ENCODE measurements at places on chromosomes 7 and 10.

- DNase-seq = no peak
Observed at GRCh38 chr10:51507476-51507875, 191.9 kb downstream of the CSTF2T start.

- DNase-seq = no peak
Observed at GRCh38 chr7:104895522-104896236, 118.3 kb upstream of the KMT2E start.

DNA sequence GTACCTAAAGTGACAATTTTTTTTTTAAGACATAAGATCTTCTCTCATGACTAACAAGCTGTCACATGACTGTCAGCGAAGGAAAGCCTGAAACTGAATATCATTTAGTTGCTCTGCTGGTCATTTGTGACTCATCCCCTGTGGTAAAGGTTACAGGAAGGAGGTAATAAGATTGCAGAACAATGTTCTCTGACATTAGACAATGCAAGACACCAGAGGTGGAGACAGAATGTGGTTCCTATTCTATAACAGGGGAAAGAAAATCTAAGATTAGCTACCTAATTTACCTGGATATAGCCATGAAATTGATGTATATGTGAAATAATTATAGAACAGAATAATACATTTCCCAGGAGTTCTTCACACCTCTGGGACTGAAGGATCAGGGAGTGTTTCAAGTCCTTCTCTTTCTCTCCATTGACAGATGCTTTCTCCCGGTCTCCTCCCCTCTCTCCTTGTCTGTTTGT, 47.7 kb downstream of the LRGUK start:
- no peak for DNase-seq

- peak; percentile 21 for DNase-seq
Observed at GRCh38 chr10:114631666-114632417, 26.2 kb downstream of the ABLIM1 start.

GRCh38 chr10:69739634-69740033, 62.1 kb upstream of the COL13A1 start:
- DNase-seq = no peak

DNA sequence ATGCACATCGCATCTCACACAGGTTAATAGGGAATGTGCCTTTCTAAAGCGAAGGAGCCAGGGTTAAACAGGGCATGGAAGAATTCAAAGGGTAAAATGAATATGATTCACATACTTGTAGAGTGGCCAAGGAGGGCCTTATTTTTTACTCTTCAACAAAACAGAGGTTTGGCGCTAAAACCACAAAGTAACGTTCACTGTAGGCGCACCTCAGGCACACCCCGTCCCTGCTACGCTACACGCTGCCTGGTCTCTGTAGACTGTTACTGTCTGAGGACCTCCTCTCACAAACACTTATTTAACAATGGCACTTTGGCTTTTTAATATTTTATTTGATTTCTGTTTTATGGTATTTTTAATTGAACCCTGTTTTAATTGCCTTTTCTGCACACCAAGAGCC, 462.1 kb upstream of the GALNT17 start:
- peak; percentile 36 for DNase-seq

DNA sequence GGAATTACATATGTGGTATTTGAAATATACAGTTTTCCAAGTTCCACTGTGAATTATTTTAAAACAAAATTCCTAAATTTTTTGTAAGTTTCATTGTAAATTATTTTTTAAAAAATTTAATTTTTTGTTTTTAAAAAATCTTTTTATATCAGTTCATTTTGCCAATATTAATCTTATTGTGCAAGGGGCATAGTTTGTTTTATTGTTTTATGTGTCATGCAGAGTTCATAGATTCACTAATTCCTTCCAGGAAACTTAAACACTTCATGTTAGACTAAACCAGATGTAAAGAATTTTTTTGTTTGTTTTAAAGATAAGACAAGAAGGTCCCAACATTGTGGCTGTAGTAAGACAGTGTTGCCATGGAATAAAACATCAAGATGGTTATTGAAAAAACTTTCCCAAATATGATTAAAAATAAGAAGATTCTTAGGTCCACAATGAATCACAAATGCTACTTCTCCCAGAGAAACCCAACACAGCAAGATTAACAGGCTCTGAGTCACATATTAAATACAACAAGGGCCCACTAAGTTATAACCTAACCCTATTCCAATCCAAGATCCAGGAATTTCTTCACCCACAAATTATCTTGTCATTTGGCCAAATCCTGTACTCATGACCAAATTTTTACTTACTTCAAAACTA, 464.7 kb upstream of the IGFBP3 start:
- DNase-seq = no peak

DNA sequence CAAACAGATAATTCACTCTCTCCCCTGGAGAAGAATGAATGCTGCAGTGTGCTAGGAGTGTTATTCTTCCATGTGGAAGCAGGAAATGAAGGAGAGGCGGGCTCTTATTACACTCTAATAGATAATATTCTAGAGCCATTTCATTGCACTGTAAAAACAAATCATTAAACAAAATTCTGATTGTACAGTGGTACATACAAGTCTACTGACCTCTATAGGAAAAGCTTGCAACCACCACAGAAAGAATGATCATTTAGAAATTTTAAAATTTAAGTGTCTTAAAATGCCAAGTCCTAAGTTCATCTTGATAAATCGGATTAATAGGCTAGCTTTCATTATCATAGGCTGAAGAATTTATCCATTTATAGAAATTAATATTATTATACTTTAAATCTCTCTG, 960.3 kb upstream of the LRRN3 start:
- no peak for DNase-seq

DNA sequence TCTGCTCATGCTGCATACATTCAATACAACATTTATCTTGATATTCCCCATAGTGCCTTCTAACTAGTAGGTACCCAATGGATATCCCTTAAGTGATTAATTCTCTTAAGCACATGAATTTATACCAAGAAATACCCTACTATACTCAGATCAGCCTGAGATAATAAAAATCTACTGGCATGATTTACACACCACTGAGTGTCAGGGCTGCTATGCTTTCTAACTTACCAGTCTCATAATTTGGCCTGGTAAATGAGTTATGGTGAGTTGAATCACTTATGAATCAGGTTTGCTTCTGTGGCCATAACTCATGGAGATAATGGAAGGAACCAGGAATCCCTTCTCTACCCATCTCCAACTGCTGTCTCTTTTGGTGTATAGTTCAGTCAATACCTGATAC, 122.8 kb downstream of the THSD7A start:
- DNase-seq = no peak

GRCh38 chr10:110221721-110222261, 14.4 kb downstream of the MXI1 start:
- DNase-seq = peak; percentile 96

DNA sequence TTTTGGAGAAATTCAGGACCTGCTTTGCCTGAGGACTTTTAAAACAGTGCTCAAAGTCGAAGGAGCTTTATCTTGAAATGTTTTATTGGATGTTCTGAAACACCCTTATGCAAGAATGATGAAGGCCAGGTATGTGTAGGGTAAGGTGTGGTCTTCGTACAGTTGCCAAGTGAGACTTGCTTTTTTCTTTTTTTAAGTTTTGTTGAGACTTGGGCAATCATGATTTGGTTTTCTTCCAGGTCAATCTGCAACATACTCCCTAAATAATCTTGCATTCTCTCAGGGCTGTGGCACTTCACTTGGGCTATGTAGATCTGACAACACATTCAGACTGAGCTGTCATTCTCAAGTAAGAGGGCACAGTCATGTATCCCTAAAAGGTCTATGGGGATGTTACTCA, 75.0 kb downstream of the GATA3 start:
- DNase-seq = no peak

- DNase-seq = peak; percentile 24
Observed at GRCh38 chr7:158863611-158864506, 7.5 kb downstream of the DYNC2I1 start.

DNA sequence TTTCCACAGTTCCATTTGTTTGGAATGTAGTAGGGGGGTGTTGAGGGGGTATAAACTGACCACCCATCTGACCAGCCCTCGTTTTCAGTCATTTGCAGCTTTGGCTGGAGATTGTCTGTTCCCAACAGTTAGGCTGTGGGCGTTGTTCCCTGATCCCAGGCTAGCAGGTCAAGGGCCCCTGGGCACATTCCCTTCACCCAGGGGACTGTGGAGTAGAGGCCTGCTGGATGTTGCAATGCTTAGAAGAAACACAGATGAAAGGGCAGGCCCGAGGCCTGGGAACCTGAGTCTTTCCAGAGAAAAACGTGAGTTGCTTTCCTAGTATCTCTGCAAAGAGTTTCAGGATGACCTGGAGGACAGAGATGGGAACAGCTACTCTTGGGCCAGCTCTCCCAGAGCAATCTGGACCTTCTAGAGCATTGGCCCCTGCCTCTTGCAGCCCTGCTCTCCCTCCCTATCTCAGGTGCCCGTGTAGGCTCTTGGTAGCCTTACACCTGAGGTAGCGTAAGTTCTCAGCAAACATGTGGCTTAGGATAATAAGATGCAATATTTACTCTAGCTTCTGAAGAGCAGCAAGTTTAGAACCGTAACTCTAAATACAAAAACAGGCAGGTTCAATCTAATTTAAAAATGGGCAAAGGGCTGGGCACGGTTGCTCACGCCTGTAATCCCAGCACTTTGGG, 99.4 kb upstream of the EFCAB10 start:
- DNase-seq = no peak

DNA sequence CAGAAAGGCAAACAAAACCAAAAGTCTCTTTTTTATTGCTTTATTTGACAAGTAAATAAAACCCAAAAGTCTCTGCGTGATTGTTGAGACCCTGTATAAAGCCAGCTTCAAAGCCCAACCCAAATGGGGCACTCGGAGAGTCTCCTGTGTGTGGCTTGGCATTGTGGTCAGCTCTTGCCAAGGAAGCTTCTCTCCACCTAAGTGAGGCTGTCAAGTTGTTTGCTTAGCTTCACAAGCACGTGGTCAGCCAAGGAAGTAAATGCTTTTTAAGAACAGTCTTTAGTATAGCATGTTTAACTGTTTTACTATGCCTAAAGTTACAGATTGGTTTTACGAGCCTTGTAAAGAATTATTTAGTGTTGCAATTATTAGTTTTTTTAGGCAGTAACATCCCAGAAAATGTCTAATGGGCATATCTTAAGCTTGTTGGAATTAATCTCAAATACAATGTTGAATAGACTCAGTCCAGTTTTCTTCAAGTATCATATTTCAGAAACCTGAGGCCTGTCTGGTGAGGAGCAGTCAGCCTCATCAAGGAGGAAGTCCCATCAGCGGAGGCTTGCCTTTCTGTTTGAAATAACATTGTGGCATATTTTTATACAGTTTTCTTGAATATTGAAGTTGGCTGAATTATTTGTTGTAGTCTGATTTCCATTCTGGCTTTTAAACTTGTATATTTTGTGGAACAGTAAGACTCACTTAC, 144.3 kb downstream of the ANKRD30A start:
- no peak for DNase-seq

- no peak for DNase-seq
Observed at GRCh38 chr10:3931224-3931623, 146.2 kb upstream of the KLF6 start.

- DNase-seq = no peak
Observed at GRCh38 chr10:113916053-113916452, 61.6 kb downstream of the NHLRC2 start.

GRCh38 chr10:89695307-89695706, 6.1 kb upstream of the KIF20B start:
- DNase-seq = no peak

DNA sequence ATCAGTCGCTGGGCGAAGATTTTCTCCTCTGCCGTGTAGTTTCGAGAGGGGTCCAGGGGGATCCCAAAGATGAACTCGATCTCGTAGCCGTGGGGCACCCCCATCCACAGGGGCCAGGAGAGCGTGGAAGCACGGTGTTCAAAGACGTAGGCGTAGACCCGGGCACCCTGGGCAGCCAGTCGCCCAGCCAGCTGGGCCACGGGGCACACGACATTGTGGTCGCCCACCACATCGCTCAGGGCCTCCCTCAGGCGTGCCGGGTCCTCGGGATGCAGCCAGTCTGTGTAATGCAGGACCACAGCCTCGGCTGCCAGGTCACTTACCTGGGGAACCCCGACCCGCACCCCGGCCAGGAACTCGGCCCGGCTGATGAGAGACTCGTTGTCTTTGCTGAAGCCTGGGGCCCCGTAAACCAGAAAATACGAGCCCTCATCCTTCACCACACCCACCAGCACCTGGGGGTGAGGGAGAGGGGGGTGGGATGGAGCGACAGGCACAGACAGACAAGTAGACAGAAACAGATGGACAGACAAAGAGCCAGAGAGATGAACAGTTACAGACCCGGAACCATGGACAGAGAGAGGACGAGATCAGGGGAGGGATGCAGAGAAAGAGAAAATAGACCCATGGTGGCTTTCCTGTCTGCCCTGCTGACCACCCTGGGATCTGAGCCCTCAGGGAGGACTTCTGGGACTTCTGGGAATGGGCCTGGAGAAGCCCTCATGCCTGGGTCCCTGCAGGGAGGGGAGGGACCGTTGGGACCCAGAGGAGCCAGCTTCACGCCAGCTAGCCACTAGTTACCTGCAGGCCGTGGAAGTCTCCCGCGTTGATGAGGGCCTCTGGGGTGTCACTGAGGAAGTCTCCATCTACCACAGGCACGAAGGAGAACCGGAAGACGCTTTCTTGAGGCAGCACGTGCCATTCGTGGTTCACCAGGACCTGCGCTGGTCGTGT, 3.0 kb downstream of the ACHE start:
- no peak for DNase-seq

DNA sequence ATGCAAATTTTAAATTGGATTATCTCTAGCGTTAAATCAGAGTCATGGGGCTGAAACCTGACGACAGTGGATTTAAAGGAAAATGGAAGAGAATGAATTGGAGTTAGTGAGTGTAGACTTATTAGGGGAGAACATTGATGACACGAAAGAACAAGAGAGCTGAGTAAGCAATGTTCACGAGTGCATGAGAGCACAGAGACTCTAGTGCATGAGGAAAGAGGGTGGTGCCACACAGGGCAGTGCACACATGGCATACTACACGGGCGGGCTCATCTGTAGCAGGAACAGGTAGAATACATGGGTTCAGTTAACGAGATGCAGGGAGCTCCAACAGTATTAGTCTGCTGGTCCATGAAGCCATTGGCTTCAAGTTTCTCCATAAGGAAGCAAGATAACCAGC, 53.9 kb downstream of the USP6NL start:
- DNase-seq = no peak

- no peak for DNase-seq
Observed at GRCh38 chr10:132574783-132575319, 37.3 kb downstream of the INPP5A start.

DNA sequence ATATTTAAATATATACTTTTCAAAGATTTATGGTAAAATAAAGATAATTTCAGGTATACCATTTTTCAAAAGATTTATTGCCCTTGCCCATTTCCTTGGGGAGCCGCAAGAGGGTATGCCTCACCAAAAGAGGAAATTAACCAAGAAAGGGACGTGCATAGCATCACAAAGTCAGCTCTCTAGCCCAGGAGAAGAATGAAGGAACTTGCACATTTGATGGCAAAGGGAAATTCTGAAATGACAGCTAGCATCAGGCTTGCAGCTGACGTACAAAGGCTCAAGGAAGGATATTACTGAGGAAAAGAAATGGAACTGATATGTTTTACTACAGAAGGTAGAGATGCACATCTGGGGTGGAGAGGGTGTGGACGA, 93.6 kb upstream of the RSU1 start:
- no peak for DNase-seq

- DNase-seq = no peak
Observed at GRCh38 chr10:100184840-100185239, 989 bp downstream of the ERLIN1 start.

GRCh38 chr7:39697483-39697882, 74.1 kb downstream of the RALA start:
- DNase-seq = no peak

- no peak for DNase-seq
Observed at GRCh38 chr7:149009527-149009926, 18.8 kb downstream of the PDIA4 start.

- DNase-seq = no peak
Observed at GRCh38 chr7:66013938-66014337, 31.9 kb upstream of the GUSB start.

Data from CD4-positive, alpha-beta memory T cell (primary cell).